ENCODE measurements at places on chromosomes 2 and 18.

DNA sequence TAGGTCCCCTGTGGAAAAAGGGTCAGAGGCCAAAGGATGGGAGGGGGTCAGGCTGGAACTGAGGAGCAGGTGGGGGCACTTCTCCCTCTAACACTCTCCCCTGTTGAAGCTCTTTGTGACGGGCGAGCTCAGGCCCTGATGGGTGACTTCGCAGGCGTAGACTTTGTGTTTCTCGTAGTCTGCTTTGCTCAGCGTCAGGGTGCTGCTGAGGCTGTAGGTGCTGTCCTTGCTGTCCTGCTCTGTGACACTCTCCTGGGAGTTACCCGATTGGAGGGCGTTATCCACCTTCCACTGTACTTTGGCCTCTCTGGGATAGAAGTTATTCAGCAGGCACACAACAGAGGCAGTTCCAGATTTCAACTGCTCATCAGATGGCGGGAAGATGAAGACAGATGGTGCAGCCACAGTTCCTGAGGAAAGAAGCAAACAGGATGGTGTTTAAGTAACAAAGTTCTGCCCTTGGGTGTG, 165.8 kb downstream of the RPIA start:
- no peak for DNase-seq

GRCh38 chr2:37570773-37571586, 100.5 kb downstream of the CDC42EP3 start:
- DNase-seq = no peak

- no peak for DNase-seq
Observed at GRCh38 chr2:175363699-175364098, 182.2 kb upstream of the ATP5MC3 start.

GRCh38 chr2:86231680-86232372, 32.6 kb downstream of the MRPL35 start:
- DNase-seq = no peak

DNA sequence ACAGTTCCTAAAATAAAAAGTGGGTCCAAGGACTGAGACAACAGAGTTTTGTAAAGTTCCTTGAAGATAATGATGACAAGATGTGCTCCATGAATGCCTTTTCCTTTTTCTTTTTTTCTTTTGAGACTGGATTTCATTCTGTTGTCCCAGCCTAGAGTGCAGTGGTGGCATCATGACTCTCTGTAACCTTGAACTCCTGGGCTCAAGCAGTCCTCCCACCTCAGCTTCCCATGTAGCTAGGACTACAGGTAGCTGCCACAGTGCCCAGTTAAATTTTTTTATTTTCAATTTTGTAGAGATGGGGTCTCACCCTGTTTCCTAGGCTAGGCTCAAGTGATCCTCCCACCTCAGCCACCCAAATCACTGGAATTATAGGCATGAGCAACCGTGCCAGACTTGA, 16.1 kb upstream of the TTC27 start:
- DNase-seq = no peak

DNA sequence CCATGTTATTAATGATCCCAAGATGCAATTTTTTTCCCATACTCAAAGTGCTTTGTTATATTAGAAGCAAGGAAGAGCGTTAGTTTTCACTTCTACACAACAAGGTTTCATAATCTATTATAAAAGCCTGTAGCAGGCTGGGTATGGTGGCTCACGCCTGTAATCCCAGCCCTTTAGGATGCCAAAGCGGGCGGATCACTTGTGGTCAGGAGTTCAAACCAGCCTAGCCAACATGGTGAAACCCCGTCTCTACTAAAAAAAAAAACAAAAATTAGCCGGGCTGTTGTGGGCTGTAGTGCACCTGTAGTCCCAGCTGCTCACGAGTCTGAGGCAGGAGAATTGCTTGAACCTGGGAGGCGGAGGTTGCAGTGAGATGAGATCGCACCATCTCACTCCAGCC, 19.0 kb upstream of the SERPINB2 start:
- no peak for DNase-seq

DNA sequence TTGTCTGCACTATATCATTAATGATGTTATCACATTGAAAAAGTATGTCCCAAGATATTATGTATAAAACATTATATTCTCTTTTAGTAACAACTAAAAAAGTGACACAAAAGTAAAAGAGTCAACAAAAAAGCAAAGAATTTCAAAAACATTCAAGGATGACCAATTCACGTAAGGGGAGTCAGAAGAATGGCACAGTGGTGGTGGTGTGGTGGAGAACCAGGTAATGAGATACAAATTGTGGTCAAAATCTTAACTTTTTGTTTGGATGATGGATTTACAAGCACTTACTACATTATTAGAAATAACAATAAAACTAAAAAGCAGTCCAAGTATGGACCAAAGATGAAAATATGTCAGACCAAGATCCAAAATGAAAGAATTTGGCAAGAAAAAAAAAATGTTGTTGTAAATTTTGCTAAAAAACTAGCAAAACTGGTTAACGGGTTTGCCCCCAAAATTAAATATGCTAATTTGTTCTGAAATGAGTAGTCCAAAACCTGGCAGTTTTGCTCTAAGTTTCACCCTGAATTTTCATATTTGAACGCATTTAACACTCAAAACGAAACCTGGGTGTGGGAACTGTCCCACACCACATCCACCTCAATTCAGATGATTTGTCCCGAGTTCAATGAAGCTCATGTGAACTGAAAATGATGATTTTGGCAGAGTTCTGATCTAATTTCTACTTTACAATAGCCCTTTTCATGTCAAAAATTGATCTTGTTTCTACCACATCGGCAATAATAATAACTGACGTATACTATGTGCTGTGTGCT, 135.8 kb downstream of the IKZF2 start:
- DNase-seq = no peak

DNA sequence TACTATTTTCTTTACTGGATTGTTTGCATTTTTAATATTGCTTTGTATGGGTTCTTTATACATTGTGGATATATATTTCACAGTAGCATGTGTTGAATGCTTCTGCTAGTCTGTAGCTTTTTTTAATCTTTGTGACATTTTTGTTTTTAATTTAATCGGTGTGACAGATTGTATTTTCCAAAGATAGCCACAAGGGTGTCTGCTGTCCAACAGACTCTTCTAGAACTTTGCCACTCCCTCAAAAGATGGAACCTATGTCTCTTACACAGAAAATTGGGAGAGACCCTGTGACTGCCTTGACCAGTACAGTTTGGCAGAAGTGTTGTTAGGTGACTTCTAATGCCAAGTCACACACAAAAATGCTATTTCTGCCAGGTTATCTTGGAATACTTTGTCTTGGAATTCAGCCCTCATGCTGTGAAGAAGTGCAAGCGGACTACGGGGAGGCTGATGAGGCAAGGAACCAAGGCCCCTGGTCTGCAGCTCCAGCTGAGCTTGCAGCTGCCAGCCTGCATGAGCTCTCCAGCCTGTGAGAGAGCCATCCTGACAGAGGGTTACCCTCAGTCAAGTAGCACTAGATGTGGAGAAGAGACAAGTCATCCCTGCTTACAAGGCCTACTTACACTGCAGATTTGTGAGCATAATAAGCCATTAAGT, 110.8 kb downstream of the TDRD15 start:
- DNase-seq = no peak

GRCh38 chr2:205885492-205886099, 200.4 kb downstream of the INO80D start:
- DNase-seq = peak; percentile 28

GRCh38 chr18:61554117-61554776, 221.0 kb downstream of the CDH20 start:
- no peak for DNase-seq

DNA sequence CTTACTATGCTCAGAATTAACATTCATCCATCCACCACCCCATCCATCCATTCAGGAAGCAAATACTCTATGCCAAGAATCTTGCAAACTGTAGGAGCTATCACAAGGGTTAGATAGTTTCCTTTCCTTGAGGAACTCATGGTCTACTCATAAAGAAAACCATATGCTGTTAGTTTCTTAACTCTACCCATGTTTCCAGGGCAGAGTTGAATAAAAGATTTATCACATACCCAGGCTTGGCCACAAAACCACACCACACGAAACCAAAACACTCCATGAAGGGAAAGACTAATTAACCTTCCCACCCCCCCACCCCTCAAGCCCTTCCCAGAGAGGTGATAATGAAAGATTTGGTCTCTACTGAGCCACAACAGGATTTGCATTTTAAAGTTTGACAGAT, 23.7 kb upstream of the MSGN1 start:
- DNase-seq = no peak

All from activated CD8-positive, alpha-beta memory T cell treated with anti-CD3 and anti-CD28 coated beads for 1 hour (primary cell).